ENCODE measurements at places on chromosomes 7 and 10.

DNA sequence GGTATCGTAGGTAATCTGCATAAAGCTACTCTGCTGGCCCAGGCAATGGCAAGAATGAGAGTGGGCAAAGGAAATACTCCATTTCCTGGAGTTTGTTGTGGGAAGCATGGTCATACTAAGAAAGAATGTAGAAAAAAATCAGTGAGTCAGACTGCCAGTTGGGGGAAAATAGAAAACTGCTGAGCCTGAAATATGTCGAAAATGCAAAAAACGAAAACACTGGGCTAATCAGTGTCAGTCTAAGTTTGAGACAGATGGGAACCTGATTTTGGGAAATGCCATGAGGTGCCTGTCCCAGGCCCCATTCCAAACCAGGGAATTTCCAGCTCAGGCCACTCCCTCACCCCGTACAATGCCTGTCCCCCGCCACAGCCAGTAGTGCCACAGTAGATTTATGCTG, 150.0 kb downstream of the ZNF33B start:
- DNase-seq: no peak

DNA sequence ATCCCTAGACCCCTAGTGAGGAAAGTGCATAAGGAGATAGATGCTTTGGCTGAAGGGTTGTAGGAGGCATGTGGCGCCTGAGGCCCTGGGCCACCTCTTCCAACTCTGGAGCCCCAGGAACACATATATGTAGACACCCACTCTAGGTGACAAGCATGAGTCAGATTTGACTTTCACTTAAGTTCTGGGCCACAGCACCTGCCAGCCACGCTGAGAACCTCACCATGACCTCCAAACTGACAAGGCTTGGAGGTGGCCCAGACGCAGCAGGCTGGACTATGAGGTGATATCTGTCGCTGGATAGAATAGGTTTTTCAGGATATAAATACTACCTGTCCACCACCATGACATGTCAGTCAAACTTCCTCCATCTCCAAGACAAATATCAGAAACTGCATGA, 894.0 kb upstream of the ZNF722 start:
- no peak for DNase-seq

DNA sequence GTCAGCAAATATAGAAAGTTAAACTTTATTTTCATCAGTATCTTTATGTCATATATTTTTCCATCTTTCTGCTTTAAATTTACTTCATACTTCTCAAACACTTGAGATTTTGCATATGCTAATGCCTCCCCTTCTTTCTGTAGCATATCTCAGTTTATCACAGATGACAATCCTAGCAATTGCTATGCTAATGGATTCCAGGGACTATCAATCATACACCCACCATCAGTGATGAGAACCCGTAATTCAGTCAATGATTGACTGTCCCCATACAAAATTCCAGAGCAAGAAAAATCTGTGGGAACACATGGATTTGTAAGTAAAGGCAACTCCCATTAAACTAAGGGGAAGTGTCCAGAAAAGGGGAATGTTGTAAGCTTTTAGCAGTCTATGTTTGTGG, 432.4 kb upstream of the SEMA3D start:
- DNase-seq: no peak

DNA sequence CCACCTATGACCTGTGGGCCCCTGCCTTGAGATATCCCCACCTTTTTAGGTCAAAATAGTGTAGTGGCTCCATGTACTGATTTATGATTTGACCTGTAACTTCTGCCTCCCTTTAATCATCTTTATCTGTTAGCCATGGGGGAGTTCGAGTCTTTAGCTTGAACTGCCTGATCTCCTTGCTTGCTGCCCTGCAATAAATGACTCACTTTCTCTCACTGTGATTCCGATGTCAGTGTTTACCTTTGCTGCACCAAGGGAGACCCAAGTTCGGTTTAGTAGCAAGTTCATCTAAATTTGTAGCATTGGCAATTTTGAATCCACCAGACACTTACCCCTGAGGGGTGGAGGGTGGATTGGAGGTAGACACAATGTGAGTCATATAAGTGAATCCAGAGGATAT, 814.6 kb upstream of the AUTS2 start:
- DNase-seq: no peak

- no peak for DNase-seq
Observed at GRCh38 chr7:90078921-90079320, 75.3 kb upstream of the STEAP1 start.
